ENCODE measurements at places on chromosomes 7 and 10.

DNA sequence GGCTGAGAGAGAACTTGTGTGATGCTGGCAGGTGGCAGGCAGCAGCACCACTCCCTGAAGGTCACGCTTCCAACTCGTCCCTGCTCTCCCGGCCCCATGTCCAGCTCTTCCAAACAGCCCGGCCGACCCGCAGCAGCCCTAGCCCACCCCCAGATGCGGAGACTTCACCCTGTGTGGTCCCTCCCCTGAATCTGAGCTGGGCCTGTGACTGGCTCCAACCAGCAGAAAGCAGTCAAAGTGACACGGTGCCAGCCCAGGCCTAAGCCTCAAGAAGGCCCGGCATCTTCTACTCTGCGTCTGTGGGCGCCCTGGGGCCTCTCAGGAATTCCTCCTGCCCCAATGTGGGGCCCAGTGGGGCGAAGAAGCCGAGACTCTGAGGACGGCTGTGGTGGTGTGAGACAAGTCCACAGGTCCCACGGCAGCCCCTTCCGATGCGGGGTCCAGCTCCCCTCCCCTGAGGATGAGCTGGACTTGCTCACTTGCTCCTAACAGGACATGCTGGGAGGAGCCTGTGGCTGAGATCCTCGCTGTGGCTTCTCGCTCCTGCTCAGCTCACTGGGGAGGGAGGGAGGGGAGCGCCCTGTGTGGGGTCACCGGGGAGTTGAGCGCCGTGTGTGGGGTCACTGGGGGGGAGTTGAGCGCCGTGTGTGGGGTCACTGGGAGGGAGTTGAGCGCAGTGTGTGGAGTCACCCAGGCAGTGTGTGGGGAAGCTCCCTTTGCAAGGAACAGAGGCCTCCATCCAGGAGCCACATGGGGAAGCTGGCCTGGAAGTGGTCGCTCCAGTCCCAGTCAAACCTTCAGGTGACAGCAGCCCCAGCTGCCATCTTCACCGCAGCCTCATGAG is 9.5 kb downstream of the STK32C start:
- DNase-seq: no peak

DNA sequence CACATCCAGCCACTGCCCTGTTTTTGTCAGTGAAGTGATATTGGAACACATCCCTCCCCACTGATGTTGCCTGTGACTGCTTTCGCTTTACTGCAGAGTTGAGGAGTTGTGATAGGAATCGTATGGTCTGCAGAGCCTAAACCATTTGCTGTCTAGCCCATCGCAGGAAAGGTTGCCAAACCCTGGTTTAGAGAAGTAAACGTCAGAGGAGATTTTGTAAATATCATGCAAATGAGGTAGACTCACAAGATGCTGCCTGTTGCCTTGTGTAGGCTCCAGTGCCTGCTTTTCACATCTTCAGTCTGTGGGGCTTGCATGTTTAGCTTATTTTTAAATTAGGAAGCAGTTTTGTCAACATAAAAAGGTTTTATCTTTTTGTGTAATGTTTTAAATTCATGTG is 107.1 kb downstream of the TRRAP start:
- DNase-seq: no peak

GRCh38 chr7:75861636-75862035 is 17.2 kb upstream of the RHBDD2 start:
- no peak for DNase-seq

- no peak for DNase-seq
Measured at GRCh38 chr7:99099499-99100077, 44.3 kb downstream of the SMURF1 start.

DNA sequence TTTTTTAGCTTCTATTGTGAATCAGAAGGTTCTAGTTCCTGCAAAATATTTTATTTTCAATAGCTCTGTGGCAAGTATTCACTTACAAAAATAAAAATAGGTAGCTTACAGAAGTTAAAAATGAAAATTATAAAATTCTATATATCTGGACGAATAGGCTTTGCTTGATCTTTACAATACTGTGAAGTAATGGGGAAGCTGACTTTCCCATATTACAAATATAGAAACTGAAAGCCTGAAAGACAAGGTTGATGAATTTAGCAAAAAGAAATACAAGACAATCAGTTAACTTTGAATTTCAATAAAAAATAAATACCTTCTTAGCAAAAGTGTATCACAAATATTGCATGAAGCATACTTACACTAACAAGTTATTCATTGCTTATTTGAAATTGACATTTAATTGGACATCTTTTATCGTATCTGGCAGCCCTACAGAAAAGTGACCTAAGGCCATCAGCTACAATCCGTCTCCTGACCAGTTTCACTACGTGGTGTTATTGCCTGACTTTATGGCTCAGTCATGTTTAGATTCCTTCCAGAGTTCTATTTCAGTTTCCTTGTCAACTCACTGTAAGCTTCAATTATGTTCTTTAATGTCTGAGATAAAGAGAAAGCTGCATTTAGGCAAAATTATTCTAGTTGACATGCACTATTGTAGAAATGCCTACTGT is 310.5 kb upstream of the HGF start:
- DNase-seq: no peak

DNA sequence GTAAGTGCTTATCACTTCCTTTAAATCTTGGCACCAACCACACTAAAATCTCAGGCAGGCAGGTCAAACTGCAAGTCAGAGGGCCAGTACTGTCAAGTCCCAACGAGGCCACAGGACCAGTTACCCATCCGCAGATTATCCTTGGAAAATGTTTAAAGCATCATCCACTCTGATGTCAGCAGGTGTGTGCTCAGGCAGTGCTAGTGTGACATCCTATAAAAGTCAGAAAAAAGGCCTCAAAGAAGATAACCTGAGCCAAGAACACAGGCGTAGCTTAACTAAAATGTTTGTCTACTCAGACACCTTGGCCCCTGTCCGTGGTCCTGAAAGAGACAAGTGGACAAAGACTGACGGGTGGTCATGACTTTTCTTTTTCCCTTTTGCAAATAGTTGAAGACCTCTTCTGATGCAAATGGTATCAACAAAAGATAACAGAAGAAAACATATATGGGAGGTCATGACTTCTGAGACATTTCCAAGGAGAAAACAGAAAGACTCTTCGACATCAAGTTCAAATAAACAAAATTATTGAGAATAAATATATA is 309.3 kb downstream of the KCNMA1 start:
- peak; percentile 64 for DNase-seq

GRCh38 chr10:612696-613095 is 76.8 kb downstream of the DIP2C start:
- no peak for DNase-seq

DNA sequence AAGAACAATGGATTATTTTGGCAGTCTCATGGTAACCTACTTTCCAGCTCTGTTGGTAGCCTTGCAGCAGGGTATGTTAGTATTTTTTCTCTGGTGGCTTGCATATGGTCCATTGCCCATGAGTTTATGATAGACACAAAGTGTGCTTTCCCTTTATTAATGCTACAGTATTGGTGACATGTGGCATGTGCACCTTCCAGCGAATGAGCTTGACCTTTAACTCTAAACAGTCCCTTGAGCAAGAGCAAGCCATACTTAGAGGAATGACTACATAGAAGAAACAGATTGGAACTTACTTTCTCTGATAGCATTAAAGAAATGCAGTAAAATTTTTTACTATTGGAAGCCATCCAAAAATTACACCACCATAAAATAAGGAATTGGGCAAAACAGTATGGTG is 73.9 kb downstream of the VTI1A start:
- no peak for DNase-seq

DNA sequence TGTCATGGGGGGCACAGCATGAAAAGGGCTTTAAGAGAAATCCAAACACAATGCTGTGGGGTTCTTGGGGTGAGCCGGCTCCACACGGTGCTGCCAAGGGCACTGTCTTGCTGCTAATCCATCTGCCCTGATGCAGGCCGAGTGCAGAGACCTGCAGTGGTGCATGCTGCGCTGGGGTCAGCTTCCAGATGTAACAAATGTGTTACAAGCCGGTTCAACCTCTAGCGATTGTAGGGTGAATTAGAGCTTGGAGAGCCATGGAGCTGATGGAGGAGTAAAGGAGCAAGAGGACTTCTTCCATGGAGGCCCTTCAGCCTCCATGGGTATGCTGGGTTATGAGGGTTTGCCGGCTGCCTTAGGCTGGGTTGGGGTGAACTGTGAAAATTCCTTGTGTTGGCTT is 402.3 kb downstream of the TYW1 start:
- no peak for DNase-seq

DNA sequence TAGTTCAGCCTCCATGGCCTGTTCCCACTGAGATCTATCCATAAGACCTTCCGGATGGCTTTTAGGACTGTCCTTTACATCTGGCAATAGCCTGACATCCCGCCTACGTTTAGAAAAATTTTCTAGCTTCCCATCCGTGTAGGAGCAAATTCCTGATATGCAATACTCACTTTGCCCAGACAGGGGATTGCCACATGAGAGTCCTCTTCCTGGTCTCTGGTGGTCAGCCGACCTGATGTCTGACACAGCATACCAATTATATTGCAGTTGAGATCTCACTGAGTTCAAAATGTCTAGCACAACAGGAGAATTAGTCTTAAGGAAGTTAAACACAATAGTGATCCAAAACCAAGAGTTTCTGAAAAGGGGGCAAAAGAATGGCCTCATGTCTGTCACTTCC is 9.4 kb upstream of the ETV1 start:
- no peak for DNase-seq

GRCh38 chr7:117270371-117270770 is 52.5 kb downstream of the WNT2 start:
- no peak for DNase-seq

DNA sequence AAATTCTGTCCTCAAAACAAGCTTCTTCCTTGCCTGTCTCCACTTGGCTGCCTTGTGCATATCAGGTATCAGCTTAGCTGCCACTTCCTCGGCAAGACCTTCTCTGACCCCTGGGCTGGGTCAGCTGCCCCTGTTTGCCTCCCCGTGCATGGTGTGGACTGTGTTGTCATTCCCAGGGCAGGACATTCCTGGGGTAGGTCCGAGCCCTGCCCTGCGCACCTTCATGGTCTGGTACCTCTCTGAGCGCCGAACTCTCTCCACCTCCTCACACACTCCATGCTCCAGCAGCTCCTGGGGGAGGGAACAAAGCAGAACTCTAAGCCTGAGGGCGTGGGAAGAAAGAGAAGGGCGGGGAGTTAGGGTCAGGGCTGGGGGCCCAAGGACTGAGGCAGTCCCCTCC is 3.8 kb downstream of the POLM start:
- DNase-seq: no peak

DNA sequence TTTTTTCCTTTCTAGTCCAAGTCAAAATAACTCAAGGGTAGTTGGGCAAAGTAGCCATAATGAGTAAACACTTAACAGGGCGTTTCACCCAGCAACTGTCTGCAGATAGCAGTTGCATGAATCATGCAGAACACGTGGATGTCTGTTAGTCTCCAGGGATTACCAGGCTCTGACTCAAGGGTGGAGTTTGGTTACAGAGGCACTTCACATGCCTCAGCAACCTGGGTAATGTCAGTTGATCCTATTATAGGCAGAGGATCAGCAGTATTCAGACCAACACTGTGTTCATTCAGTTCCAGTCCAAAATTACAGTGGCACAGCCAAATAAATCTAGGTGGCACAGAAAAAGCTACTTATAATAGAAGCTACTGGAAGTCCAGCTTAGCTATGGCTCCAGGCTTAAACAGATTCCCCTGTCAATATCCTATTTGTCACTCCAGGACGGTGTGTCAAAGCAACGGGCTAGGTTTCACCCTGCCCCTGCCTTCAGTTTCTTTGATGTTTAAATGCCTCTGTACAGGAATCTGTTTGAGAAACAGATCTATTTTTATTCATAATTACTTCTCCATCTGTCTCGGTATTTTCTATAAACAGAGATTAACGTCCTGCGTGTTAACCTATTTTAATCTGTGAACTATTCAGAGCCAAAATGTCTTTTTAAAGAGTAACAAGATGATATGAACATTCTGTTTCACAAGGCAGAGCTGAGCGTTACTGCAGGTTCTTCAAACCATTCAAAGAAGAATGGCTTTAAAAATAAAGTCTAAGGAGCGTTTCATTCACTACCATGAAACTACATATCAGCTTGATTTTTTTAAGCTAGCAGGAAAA is 162.6 kb upstream of the AKR1E2 start:
- no peak for DNase-seq

GRCh38 chr7:140672382-140673062 is at the start of gene ADCK2:
ADCK2 (plus strand) TSS chr7:140672945; CDS start chr7:140673331, 386 bp downstream.
- no peak for DNase-seq

DNA sequence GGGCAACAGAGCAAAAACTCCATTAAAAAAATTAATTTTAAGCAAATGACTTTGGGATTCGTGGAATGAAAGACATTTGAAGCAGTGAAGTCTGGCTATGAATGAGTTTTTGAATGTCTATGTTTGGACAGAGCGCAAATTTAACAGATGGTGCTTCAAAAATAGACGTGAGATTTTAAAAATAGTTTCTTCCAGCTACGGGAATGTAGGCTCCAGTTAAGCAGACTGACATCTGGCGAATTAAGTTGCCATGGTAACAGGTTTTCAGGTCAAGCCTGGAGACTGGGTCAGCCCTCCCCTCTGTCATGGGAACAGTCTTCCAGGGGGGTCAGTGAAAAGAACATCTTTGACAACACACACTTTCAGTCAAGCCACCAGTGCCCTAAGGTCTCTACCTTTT is 62.0 kb downstream of the MYOF start:
- DNase-seq: peak; percentile 70

- no peak for DNase-seq
Measured at GRCh38 chr10:77510695-77511094, 126.9 kb downstream of the KCNMA1 start.

- no peak for DNase-seq
Measured at GRCh38 chr10:125482108-125482507, 200.9 kb downstream of the TEX36 start.

DNA sequence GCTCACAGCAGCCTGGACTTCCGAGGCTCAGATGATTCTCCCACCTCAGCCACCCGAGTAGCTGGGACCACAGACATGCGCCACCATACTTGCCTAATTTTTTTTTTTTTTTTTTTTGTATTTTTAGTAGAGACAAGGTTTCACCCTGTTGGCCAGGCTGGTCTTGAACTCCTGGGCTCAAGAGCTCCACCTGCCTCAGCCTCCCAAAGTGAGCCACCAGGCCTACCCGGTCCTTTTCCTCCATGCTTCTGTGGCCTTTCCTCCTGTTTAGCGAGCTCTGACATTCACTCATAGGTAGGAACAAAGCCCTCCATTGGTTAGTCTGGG is 50.1 kb upstream of the SRPK2 start:
- DNase-seq: no peak

- no peak for DNase-seq
Measured at GRCh38 chr7:136956232-136956631, 87.8 kb downstream of the CHRM2 start.

DNA sequence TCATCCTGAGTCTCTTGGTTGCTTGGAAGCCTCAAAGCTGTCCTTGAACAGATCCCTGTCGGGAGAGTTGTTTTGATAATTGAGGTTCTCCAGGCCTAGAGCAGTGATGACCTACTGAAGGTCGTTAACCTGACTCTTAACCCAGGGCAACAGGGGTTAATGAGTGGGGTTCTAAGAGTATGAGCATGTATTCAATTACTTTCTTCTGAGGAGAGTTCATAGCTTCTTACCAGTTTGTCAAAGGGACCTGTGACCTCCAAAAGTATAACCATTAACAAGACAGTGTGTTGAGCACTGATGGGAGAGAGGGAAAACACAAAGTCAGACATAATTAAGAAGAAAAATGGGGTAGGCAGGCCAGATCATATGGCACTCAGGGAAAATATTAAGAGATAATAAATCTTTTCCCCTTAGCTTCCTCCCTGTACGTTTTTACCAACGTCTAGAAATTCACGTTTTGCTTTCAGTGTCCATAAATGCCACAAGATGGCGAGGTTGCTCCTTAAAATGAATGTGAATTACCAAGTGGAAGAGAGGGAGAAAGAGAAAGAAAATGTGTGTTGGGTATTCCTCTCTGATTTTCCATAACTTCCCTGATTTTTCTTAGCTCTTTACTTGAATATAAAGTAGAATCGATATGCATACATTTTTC is 97.6 kb downstream of the SUGCT start:
- peak; percentile 26 for DNase-seq
